ENCODE measurements at places on chromosomes 1 and 21.

DNA sequence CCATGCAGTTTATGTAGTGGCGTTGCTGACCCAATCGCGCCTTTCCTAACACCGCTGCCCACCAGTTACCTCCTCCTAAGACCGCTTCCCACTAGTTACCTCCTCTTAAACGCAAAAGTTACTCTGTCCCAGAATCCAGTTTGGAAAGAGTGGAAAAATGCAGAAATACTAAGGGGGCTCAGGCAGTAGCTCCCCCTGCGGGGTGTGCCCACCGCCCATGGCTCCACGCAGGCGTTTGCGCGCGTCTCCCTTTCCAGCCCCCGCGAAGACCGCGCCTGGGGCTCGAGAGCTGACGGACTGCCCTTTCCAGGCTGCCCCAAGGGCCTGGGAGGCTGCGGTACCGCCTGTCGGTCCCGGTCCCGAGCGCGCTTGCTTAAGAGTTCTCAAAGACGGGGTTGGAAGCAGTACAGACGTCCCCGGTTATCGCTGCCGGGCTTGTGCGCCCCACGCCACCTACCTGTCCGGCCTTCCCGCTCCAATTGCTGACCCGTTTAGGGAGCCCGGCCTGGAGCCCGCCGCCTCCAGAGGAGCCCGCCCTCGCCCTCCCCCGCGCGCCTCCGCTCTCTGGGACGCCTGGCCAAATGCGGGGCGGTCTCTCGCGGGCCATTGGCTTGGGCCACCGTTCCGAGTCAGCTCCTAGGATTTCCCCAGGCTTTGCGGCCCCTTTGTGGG is 414.1 kb upstream of the ESRRG start:
- no peak for DNase-seq

- peak; percentile 66 for DNase-seq
Measured at GRCh38 chr1:16206547-16207317, 5.7 kb downstream of the ARHGEF19 start.

DNA sequence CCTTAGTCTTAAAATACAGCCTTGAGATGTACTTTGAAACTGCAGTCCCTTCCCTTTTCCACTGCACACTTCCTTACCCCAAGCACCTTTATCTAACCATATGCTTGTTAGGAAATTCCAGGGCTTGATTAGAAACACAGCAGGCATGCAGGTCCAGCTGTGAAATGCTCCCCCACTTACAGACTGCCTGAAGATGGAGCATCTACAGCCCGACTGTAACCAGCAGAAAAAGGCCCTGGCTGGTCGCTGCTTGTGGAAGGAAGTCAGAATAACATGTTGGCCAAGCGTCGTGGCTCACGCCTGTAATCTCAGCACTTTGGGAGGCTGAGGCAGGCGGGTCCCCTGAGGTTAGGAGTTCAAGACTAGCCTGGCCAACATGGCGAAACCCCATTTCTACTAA is 37.2 kb downstream of the VN1R5 start:
- DNase-seq: no peak

DNA sequence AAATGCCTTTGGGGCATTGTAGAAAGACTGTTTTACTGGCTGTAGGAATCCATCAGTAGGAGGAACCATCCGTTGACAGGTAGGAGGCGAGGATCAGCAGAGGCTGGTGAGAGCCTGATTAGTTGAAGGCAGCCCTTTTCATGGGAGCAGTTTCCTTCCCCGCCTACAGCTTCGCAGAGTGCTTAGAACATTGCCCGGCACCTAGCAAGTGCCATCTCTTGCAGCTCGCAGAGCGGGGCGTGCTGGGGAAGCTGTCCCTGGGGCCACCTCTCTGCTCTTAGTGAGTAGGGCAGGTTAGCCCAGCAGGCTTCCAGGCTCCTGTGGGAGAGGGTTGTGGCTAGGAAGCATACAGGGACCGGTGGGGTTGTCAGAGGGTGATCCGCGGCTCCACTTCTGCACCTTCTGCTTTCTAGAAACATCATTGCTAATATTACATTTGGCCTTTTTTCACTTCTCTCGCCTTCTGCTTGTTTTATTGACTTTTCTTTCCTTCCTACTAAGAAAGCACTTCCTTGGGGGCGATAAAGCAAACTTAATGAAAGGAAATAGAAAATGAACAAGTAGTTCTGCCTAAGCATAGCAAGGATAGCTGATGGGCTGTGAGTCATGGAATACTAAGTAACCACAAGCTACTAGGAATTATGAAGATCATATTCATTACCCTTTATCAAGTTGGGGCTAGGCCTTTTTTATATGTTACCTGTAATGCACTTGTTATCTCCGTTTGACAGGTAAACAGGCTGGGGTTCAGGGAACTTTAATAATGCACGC is 176.7 kb downstream of the GALNT2 start:
- DNase-seq: no peak

- no peak for DNase-seq
Measured at GRCh38 chr21:45323487-45324311, 36.0 kb upstream of the POFUT2 start.

- DNase-seq: peak; percentile 83
Measured at GRCh38 chr1:170531758-170532657, at the start of gene GORAB. Gene GORAB, plus strand, starts transcription at chr1:170532166. Its CDS starts 58 bp downstream, at chr1:170532224.

GRCh38 chr1:35053433-35053832 is 21.7 kb upstream of the ZMYM6 start:
- no peak for DNase-seq

GRCh38 chr1:208167261-208167869 is 76.8 kb downstream of the PLXNA2 start:
- no peak for DNase-seq

DNA sequence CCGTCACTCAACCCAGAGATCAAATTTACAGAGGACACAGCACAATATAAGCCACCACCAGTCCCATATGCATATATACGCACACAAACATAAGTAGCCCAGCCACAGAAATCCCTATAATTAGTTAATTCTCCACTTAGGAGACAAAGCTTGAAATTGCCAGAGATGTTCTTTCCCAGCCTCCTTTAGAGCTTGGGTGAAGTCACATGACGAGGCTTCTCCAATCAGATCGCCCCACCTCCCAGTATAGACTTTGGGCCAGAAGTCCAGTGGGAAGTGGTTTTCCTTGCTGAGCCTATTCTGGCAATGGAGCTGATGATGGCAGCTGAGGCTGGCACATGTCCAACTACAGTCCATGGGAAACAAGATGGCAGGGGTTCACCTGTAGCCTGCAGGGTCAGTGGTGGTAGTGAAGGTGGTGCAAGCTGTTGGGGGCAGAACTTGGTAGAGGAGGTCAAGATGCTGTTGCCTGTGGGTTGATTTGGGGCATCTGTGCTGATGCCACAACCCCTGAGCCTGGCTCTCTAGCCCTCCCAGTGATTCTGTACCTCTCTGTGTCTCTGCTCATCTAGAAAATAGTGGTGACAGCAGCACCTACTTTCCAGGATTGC is 535.9 kb downstream of the MATN1 start:
- no peak for DNase-seq

DNA sequence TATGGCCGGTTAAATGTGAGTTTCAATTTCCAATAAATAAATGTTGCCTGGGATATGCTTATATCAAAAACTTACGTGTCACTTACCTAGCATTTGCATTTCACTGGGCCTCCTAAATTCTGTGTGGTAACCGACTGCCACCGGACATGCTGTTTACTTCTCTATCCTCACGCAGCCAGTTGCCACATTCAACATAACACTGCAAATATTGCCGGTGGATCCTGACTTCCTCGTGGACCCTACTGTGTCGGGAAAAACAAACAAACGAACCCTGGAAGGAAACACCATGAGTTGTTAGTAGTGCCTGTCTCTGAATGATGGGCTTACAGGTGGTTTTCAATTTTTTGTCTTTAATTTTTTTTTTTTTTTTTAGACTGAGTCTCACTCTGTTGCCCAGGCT is 54.1 kb downstream of the RIPK4 start:
- no peak for DNase-seq

DNA sequence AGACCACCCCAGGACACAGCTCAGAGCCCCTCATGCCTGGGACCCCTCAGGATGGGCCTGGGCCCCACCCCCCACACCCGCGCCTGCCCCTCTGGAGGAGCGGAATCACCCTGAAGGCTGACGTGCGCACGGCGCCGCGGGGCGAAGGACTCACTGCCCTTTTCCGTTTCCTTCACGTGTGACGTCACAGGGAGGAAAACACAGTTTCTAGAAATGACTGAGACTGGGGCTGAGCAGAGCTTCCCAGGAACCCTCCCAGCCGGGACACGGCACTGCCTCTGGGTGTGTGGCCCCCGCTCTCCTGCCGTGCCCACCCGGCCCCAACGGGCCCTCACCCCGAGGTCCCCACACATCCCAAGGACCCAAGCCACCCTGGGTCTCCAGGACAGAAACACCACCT is 5.4 kb upstream of the TNFRSF4 start:
- no peak for DNase-seq

DNA sequence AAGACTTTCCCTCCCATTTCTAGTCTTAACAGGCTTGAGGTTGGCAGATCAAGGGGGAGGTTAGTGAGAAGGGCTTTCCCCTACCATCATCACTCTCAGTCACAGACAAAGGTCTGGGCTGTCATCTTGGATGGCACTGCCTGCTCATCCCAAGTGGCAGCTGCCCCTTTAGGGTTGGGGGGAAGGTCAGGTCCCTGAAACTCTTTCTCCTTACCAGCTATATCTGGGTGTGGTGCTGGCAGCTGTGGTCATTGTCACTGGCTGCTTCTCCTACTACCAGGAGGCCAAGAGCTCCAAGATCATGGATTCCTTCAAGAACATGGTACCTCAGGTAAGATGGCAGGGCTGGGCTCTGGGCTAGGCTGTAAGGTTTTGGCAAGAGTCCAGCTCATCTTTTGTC is 8.2 kb downstream of the ATP1A2 start:
- DNase-seq: no peak

GRCh38 chr21:25636727-25637126 is 2.3 kb upstream of the JAM2 start:
- no peak for DNase-seq

GRCh38 chr1:1625404-1625775 is 6.6 kb upstream of the MMP23B start:
- no peak for DNase-seq

- DNase-seq: no peak
Measured at GRCh38 chr1:30449003-30449402, 274.4 kb downstream of the MATN1 start.

GRCh38 chr1:186578325-186579016 is 101.8 kb downstream of the PTGS2 start:
- DNase-seq: no peak

DNA sequence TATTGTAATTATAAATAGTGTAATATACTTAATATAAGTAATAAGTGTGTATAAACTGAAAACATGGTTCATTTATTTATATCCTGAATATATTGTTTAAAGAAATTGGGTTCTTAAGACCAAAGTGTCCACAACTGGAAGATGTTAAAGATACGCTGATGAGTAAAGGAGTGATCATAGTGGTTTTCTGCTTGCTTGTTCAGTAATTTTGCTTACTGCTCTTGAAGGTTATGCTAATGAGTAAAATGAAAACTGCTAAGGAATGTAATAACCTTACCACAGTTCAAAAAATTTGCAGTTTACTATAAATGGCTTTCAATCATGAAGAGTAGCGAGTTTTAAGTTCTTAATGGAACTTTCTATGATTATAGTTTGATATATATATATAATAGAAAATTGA is 22.0 kb downstream of the DONSON start:
- DNase-seq: no peak

DNA sequence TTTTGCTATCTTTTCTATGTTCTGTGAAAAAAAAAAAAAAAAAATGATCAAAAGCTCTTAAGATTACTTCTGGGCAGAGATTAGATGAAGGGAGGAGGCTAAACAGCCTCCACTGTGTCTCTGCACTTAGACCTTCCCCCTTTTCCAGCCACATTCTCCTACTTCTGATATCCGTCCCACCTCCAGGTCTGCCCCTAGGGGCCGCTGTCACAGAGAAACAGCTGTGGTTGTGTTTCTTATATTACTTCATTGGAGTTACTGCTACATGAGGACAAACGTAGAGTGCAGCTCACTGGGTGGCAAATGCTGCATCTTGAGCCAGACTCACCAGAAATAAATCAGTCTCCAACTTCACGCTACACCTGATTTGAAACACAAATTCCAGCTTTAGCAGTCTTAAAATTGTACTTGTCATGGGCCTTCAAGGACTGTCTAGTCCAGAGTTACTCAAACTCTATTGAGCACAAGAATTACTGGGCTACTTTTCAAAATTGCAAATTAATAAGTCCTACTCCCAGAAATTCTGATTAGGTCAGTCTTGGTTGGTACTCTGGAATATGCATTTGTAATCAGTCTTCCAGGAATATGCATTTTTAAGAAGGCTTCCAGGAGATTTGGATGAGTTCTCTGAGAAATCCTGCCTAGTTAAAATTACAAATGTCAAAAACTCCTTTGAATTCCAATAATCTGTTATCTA is 125.2 kb upstream of the PTBP2 start:
- no peak for DNase-seq

DNA sequence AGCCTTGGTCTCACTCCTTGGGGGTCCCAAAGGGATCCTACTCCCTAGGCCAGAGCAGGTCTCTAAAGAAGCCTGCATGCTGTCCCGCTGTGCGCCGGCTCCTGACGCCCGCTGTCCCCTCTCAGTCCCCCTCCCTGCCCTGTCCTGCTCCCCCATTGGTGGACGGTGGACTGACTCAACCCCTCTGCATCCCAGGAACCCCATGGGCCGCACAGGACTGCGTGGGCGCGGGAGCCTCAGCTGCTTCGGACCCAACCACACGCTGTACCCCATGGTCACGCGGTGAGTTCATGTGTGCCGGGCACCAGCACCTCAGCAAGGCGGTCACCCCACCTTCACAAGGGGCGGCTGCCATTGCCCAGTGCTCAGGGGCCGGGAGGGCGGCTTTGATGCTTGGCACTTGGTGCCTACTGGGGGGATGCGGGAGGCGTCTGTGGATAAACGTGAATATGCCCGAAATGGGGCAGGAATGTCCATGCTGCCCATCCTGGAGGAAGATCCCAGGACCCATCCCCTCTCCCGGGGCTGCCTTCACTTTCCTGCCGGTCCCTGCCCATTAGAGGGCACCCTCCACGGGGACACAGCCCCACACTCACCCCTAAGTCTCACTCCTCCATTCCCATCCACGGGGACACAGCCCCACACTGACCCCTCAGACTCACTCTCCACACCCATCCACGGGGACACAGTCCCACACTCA is 20.2 kb upstream of the LRRC3 start:
- DNase-seq: no peak

- DNase-seq: no peak
Measured at GRCh38 chr21:38760762-38761155, 45.0 kb upstream of the ETS2 start.

GRCh38 chr21:45788637-45789506 is 145.3 kb downstream of the PCBP3 start:
- no peak for DNase-seq

- DNase-seq: no peak
Measured at GRCh38 chr1:227795732-227796131, 19.7 kb upstream of the PRSS38 start.

- no peak for DNase-seq
Measured at GRCh38 chr1:219927298-219927955, 930 bp downstream of the SLC30A10 start.
